ENCODE measurements at places on chromosomes 2 and 18. TPM values are rescaled to one million over a fixed set of nuclear protein-coding genes. Genes with fewer than 3 reads are reported as not detected.

Gene TAF1B
- 10.6 TPM for total RNA-seq

Gene IL1RL2
- total RNA-seq = not detected

Gene SERPINB7
- total RNA-seq = not detected

Gene CRYGD
- not detected for total RNA-seq

Gene RNF144A
- 0.80 TPM for total RNA-seq

GRCh38 chr2:132460781-132461180, 44.2 kb downstream of the GPR39 start:
- no peaks in the 10 kb centered on the region for H3K27me3 ChIP-seq
- H3K4me3 ChIP-seq = no peak overlapping the region
- no peaks in the 10 kb centered on the region for H3K4me1 ChIP-seq
- H3K27ac ChIP-seq = no peak overlapping the region
- DNase-seq = no peak

- DNase-seq = no peak
- H3K4me3 ChIP-seq = no peak overlapping the region
- H3K36me3 ChIP-seq = no peaks in the 10 kb centered on the region
Observed at GRCh38 chr2:155250800-155251199, 552.3 kb downstream of the KCNJ3 start.

GRCh38 chr2:141714496-141714895, 416.3 kb downstream of the LRP1B start:
- no peaks in the 10 kb centered on the region for H3K4me1 ChIP-seq
- DNase-seq = no peak
- no peak overlapping the region for H3K4me3 ChIP-seq
- no peaks in the 10 kb centered on the region for H3K36me3 ChIP-seq
- H3K27ac ChIP-seq = no peak overlapping the region
- no peaks in the 10 kb centered on the region for H3K27me3 ChIP-seq

DNA sequence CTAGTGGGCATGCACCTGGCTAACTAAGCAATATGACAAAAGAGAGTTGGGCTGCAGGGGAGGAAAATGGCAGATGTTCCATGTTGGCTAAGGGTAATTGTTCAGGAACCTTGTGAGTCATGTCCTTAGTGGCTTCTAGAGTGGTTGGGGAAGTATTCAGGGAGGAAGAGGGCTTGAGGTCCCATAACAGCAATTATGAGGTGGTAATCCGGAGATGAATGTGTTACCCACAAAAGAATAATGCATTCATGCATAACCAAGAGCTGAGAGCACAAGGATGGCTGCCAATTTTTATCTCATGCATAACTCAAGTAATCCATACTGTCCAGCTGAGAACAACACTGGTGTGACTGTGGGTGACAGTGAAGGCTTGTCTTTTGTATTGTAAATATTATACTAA, 42.9 kb downstream of the TMEFF2 start:
- H3K4me1 ChIP-seq = no peaks in the 10 kb centered on the region
- no peak overlapping the region for H3K27ac ChIP-seq
- no peak overlapping the region for H3K4me3 ChIP-seq
- no peaks in the 10 kb centered on the region for H3K27me3 ChIP-seq

DNA sequence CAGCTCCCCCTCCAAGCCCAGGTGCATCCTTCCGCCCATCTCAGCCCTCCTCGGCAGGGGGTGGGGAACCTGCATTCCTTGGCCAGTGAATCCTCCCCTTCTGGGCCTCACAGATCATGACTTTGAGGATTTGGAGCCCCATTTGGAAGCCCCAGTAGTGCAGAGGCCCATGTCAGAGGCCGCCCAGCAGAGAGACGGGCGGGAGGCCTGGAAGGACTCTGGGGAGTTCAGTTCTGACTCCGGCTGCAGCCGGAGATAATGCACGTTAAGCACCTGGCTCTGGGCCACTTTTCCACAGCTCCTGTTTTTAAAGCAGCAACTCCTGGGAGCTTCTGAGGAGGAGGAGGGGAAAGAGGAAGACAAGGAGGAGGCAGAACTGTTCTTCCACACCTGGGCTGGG, 14.9 kb downstream of the ATOH8 start:
- no peak overlapping the region for H3K27ac ChIP-seq
- H3K4me1 ChIP-seq = no peaks in the 10 kb centered on the region
- H3K36me3 ChIP-seq = no peaks in the 10 kb centered on the region

DNA sequence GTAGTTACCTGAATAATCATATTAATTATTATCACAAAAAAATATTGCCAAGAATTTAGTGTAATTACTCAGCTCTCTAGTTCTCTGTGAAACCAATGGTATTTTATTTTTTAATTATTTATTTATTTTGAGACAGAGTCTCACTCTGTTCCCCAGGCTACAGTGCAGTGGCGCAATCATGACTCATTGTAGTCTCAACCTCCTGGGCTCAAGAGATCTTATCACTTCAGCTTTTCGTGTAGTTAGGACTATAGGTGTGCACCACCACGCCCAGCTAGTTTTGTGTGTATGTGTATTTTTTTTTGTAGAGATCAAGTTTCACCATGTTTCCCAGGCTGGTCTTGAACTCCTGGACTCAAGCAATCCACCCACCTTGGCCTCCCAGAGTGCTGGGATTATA, 440.4 kb upstream of the CDH20 start:
- H3K4me3 ChIP-seq = no peak overlapping the region
- no peaks in the 10 kb centered on the region for H3K4me1 ChIP-seq
- no peaks in the 10 kb centered on the region for H3K27me3 ChIP-seq

DNA sequence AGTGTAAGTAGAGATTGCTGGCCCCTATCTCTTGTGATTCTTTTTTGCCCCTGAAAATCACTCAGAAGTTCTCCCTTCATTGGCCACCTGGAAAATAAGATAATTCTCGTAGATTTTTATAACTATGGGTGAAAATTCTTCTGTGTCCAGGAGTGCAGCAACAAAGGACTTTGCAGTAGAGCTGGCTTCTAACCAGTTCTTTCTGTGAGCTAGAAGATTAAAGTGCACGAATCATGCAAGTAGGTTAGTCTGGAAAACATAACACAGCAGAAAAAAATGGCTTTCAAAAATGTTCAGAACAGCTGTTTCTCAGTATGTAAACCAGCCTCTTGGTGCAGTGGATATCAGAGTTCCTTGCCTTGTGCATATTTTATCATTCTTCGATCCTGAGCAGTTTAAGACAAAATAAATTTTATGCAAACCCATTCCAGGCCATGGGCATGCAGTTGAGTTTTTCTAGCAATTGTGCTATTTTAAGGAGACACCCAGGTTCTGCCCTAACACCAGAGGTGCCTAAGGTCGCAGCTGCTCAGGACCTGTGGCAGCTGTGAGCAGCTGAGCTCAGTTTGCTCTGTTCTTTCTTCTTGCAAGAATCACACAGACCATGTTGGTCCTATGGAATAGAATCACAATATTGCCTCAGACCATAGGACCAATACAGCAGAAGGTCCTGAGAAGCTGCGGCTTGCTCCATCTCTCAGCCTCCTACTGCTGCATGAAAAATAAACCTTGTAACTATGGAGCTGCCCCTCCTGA, 80.9 kb upstream of the BCL2L11 start:
- no peak overlapping the region for H3K27ac ChIP-seq
- DNase-seq = no peak
- H3K4me1 ChIP-seq = peaks cover 14% of the 10 kb centered on the region
- no peak overlapping the region for H3K4me3 ChIP-seq

DNA sequence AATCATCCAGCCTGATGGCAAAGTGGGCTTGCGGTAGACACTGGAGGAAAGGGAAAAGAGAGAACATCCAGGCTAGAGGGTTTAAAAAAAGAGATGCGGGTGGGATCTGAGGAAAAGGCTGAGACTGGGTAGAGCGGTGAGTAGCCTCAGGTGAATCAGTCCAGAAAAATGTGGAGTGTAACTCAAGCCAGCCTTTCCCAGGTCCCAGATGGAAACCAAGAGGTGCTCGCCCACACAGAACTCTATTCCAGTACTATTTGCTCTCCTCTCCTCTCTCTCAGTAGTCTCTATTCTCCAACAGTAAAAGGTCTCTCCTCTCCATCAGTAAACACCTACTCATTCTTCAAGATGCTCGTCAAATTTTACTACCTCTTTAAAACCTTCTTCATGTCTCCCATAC, 38.3 kb upstream of the NRP2 start:
- H3K4me1 ChIP-seq = no peaks in the 10 kb centered on the region
- DNase-seq = no peak
- peaks cover 8% of the 10 kb centered on the region for H3K27me3 ChIP-seq
- no peak overlapping the region for H3K4me3 ChIP-seq

DNA sequence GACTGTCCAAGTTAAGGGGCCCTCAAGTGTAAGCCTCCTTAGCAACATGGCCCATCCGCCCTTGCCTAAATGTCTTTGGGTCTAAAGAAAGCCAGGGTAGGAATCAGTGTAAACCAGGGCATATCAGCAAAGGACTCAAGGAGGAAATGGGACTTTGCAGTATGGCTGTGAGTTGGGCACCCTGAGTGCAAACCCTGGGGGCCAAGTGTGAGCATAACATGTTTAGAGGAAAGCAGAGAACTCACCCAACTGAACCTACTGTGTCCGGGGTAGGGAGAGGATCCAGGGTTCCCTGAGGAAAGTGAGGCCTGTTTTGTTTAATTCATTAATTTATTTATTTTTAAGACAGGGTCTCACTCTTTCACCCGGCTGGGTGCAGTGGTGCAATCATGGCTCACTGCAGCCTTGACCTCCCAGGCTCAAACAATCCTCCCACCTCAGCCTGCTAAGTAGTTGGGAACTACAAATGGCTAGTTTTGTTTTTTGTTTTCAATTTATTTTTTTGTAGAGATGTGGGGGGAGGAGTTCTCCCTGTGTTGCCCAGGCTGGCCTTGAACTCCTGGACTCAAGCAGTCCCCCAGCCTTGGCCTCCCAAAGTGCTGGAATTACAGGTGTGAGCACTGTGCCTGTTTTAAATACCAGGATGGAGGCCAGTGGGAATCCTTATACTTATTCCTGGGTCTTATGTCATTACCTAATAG, 51.0 kb upstream of the ACTR3 start:
- no peak for DNase-seq
- H3K27ac ChIP-seq = no peak overlapping the region
- no peak overlapping the region for H3K4me3 ChIP-seq
- H3K27me3 ChIP-seq = no peaks in the 10 kb centered on the region

GRCh38 chr2:105544591-105545377, 145.9 kb upstream of the FHL2 start:
- peaks cover 2% of the 10 kb centered on the region for H3K27me3 ChIP-seq
- no peak for DNase-seq
- H3K27ac ChIP-seq = no peak overlapping the region
- H3K36me3 ChIP-seq = no peaks in the 10 kb centered on the region

DNA sequence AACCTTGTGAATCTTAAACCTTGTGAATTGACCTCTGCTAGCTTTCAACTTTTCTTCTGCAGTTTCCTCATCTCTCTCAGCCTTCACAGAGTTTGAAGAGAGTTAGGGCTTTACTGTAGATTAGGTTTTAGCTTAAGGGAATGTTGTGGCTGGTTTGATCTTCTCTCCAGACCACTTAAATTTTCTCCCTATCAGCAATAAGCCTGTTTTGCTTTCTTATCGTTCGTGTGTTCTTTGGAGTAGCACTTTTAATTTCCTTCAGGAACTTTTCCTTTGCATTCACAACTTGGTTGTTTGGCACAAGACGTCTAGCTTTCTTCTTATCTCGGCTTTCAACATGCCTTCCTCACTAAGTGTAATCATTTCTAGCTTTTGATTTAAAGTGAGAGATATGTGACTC, 2.8 kb upstream of the CDCA7 start:
- H3K27ac ChIP-seq = no peak overlapping the region
- peaks cover 20% of the 10 kb centered on the region for H3K4me1 ChIP-seq
- H3K4me3 ChIP-seq = no peak overlapping the region

Data from GM12878 (cell line).